C1 segment of cervical spinal cord (tissue), 14 donors: ENCODE measurements at places on chromosomes 16 and 17.

GRCh38 chr16:30488764-30489605 is 16.4 kb downstream of the ITGAL start:
- no peak for DNase-seq

DNA sequence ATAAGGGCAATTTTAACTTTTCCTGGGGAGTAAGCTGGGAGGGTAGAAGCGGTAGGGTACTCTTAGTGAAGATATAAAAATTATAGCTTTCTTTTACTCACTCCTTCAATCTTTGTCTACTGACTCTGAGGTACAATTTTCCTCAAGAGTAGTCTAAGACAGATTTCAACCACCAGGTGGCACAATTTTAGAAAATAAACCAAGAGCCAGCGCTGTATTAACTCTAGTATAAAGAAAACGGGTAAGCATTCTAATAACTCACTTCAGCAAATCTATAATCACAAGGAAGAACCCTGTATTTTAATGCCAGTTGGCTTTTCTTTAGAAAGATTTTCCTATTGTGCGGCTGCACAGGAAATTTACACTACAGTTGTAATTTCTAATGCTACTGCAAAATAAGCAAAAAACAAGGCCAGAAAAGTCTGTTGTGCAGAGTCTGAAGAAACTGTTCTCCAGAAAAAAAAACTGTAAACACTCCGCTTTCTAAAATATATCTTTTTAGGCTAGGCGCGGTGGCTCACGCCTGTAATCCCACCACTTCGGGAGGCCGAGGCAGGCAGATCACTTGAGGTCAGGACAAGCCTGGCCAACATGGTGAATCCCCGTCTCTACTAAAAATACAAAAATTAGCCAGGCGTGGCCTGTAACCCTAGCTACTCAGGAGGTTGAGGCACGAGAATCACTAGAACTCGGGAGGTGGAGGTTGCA is 1.9 kb downstream of the CMC2 start:
- no peak for DNase-seq

GRCh38 chr17:60065136-60065535 is 13.6 kb downstream of the HEATR6 start:
- no peak for DNase-seq

GRCh38 chr17:48148029-48148770 is 40.6 kb downstream of the SNX11 start:
- no peak for DNase-seq

DNA sequence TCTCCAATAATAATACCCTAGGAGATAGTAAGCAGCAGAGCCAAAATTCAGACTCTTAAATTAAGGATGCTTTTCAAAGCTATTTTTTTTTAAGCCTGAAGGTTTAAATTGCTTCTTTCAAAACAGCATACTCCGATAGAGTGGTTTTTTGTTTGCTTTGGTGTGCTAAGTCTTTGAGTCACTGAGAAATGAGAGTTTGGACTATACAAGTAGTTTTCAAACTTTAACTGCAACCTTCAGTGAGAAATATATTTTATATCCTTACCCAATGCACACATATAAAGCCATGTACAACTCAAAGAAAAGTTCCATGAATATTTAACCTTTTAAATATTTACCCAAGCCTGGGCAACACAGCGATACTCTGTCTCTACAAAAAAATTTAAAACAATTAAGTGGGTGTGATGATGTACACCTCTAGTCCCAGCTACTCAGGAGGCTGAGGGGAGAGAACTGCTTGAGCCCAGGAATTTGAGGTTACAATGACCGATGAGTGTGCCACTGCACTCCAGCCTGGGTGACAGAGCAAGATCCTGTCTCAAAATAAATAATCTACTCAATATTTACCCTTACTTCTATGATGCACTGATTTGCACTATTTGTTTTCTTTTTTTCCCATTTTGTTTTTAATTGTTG is 19.2 kb downstream of the DCUN1D3 start:
- no peak for DNase-seq

GRCh38 chr17:28959471-28959871 is 8.2 kb upstream of the PHF12 start:
- no peak for DNase-seq

DNA sequence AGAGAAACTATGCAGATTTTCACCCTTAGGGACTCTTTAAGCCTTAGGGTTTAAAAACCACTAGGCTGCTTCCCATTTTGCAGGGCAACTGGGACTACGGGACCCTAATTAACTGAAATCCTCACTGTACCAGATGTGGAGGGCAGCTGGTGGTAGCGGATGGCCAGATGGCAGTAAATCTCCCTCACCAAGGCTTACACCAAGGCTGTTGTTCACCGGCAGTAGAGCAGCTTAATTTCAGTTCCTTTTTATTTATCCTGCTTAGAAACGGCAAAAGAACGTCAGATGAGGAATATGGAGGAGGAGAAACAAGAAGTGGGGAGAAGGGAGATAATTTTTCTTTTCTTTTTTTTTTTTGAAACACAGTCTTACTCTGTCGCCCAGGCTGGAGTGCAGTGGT is 6.5 kb downstream of the ABHD15 start:
- no peak for DNase-seq

GRCh38 chr16:3857189-3858043 is 23.1 kb downstream of the CREBBP start:
- no peak for DNase-seq

DNA sequence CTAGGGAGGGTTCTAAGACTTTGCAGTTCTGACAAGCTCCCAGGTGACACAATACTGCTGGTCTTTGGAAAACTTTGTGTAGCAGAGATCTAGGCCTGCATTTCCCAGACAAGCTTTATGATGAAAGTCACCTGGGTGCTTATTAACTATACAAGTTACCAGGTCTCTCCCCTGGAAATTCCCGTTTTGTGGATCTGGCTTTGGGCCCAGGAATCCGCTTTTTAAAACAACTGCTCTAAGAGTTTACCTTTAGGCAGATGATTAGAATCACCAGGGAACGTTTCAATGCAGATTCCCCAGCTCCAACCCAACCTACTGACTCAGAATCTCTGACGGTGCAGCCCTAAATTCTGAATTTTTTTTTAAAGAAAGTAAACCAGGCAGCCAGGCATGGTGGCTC is 36.3 kb downstream of the MYH3 start:
- DNase-seq: no peak

GRCh38 chr17:41925991-41926590 is 4.3 kb upstream of the ODAD4 start:
- DNase-seq: no peak

GRCh38 chr17:38729886-38730525 is at the start of gene CISD3:
TSS of gene CISD3 (plus strand) at chr17:38730341. CDS start at chr17:38730359, 18 bp downstream.
- no peak for DNase-seq
